HT1080 (cell line): ENCODE measurements at places on chromosomes 5 and 9. TPM values are rescaled to one million over a fixed set of nuclear protein-coding genes. Genes with fewer than 3 reads are reported as not detected.

- DNase-seq, result no peak
Observed at GRCh38 chr5:167261309-167262100, 1029.9 kb upstream of the WWC1 start.

- no peak for DNase-seq
Observed at GRCh38 chr9:96719521-96719920, 58.4 kb downstream of the ZNF510 start.

GRCh38 chr5:154228696-154229095 is 38.2 kb downstream of the GALNT10 start:
- no peak for DNase-seq

- DNase-seq, result no peak
Observed at GRCh38 chr9:91411096-91411771, 12.4 kb downstream of the NFIL3 start.

- no peak for DNase-seq
Observed at GRCh38 chr5:73827106-73827450, 201.1 kb downstream of the ARHGEF28 start.

GRCh38 chr9:123420592-123421111 is 64.7 kb downstream of the CRB2 start:
- no peak for DNase-seq

DNA sequence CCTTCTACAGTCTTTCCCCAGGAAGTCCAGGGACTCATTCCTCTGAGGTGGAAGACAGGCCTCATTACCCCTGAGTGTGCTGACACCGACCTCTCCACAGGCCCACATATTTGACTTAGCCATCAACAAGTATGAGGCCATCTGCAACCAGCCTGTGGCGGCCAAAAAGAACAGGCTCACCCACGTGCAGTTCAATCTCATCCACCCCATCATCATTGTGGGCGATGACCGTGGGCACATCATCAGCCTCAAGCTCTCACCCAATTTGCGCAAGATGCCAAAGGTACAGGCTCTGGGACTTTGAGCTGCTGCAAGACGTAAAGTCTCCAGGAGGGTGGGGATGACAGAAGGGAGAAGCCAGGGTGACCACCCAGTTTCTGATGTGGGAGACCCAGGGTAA is 5.6 kb downstream of the ENHO start:
- DNase-seq, result no peak

DNA sequence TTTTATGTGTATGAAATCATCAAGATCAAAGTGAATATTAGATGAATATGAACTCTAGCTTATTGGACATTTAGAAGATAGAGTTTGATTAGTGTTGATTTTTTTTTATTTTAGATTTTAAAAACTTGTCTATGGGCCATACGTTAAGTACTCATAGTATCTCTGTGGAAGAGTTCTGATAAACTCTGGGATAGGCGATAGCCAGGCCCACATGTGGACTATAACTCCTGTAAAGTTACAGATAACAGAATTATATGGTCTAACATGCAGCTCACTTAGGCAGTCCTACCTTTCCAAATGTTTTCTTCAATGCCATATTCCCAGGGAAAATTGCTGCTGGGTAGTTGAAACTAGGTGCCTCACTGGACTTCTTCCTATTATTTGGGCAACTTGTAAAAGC is 10.4 kb downstream of the SLC31A1 start:
- no peak for DNase-seq

DNA sequence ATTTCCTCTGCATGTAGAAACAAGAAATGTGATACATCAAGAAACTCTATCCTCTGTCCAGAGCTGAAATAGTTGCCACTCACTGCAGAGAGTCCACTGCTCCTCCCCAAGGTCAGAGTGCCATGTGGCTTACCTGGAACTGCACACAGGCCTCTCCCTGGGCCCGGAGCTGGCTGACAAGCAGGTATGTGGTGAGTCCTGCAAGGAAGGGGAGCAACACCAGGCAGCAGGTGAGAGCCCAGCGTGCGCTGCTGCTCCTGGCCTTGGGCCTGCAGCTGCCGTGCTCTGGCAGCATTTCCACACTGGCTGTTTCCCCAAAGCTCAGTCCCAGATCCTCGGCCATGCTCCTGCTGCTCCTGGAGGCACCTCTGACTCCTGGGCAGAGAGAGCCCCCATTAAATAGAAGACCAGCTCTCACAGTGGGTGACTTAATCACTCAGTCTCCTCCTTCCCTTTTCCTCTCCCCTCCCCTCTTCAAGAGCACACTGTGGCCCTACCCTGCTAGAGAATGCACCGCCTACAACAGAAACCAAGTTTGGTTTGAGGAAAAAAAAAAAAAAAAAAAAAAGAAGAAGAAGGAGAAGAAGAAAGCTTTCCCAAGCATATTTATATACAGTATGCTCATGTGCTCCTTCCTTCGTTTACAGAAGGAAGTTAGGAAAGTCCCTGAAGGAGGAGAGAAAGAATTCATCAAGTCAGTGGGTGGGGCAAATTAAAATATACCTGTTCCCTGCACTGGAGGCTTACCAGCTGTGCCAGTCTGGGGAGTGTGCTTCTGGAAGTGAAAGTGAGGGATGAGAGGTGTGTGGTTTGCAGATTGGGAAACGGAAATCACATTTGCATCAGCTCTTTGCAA is at the start of gene TNFSF15:
TSS of gene TNFSF15 (minus strand) at position 370 of the 856 bp plus-strand sequence. CDS start at position 343, 27 bp downstream.
- DNase-seq, result no peak

- no peak for DNase-seq
Observed at GRCh38 chr5:67483453-67484030, 286.9 kb upstream of the CD180 start.

DNA sequence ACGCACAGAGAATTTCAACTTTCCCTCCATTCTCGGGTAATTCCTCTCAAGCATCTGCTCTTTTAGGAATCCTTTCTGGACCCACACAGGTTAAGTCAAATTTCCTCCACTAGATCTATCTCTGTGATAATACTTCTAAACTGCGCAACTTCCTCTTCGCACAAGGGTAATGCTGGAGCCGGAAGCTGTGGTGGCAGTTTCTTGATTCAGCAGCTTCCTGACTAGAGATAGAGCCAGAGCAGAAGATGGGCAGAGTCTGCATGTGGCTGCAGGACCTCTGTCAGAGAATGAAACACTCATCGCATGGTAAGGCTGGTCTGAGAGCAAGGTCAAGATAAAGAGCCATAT is 11.1 kb upstream of the CDC42SE2 start:
- no peak for DNase-seq

DNA sequence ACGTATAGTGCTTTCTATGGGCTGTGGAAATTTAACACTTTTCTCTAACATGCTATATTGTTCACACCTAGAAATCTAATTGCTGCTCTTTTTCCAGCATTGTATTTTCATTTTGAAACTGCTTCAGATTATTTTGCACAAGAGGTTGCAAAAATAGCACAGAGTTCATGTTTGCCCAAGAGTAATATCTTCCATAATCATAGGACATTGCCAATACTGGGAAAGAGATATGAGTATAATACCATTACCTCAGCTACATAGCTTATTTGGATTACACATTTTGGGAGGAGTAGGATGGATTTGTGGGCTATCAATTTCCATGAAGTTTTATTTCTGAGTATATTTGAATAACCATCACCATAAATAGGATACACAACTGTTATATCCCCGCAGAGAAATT is 717.1 kb downstream of the CDH9 start:
- no peak for DNase-seq

DNA sequence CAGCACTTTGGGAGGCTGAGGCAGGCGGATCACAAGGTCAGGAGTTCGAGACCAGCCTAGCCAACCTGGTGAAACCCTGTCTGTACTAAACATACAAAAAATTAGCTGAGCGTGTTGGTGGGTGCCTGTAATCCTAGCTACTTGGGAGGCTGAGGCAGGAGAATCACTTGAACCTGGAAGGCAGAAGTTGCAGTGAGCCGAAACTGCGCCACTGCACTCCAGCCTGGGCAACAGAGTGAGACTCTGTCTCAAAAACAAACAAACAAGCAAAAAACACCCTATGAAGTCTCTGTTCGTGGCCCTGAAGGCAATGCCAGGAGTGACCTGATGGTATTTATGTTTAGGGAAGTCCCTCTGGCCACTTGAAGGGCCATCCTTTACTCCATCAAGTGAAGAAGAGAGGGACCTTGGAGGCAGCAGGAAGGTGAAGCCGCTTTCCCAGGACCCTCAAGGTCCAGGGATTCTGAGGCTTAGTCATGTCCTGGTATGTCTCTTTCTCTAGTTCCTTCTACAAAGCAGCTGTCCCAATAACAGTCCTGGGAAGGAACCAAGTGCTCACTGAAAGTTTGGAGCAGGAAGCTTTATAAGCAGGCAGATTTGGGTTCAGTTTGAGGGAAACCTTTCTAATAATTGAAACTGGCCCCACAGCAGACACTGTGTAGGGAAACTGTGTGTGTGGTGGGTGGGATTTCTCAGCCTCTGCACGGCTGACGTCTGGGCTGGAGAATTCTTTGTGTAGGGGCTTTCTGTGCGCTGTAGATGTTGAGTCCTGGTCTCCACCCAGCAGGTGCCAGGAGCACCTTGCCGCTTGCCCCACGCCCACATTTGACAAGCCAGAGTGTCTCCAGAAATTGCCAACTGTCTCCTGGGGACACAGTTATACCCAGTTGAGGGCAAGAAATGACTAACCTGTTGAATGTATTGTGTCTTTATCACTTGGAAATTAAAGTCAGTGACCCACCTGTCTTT is 12.5 kb downstream of the PHF2 start:
- no peak for DNase-seq

GRCh38 chr9:74963056-74963455 is 10.3 kb upstream of the C9orf40 start:
- DNase-seq, result no peak

DNA sequence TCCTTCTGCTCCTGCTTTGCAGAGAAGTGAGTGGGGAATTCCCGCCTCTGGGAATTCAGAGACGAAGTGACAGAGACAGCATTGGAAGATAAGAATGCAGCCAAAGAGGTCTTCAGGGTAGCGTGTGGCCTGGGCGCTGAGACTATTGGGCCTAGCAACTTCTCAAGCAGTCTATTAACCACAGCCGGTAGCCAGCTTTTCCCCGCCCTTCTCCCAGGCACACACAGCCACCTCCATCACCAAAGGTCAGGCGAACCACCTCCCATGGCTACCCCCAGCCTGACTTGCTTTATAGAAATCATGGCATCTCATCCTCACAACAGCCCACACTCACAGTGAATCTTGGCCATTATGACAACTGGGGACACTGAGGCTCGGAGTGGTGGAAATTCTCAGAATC is 124.2 kb downstream of the KCNIP1 start:
- DNase-seq, result no peak

GRCh38 chr9:16312962-16313546 is 557.4 kb downstream of the BNC2 start:
- no peak for DNase-seq

DNA sequence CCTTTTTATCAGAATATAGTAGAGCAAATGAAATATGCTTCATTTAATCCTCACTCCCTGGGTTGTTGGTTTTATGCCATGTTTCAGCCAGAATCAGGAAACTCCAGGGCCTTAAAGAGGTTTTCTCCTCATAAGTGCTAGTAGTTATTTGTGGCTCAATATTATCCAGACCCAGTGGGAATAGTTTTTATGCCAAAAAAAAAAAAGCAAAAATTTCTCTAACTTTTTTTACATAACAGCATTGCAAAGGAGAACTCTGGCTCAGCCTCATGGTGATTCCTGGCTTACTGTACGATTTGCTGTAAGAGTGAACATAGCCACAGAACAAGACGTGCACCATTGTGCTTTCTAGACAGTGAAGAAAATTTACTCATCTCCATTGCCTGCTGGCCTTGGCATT is 232.5 kb downstream of the PJA2 start:
- no peak for DNase-seq

The LRRC19 gene
- total RNA-seq, result not detected in 2 replicates

The ISL1 gene
- 1.3 and 1.9 TPM in 2 replicates for total RNA-seq

The CDKN2B-AS1 gene
- total RNA-seq, result 2.7 and 3.8 TPM in 2 replicates

The RETREG1 gene
- 0.60 and 1.4 TPM in 2 replicates for total RNA-seq

The TRMT10B gene
- total RNA-seq, result 2.8 and 3.0 TPM in 2 replicates

The IER5L gene
- total RNA-seq, result 58.9 and 76.5 TPM in 2 replicates

The MRNIP gene
- 6.9 and 10.1 TPM in 2 replicates for total RNA-seq

The IL17B gene
- total RNA-seq, result not detected in 2 replicates
